ENCODE measurements at places on chromosomes 7 and 10. TPM values are rescaled to one million over a fixed set of nuclear protein-coding genes. Genes with fewer than 3 reads are reported as not detected.

LIPN gene
- total RNA-seq: not detected

TASOR2 gene
- 24.5 TPM for total RNA-seq

TAF6 gene
- 29.7 TPM for total RNA-seq

NODAL gene
- total RNA-seq: not detected

CCDC71L gene
- total RNA-seq: 24.4 TPM

GIMAP5 gene
- total RNA-seq: not detected

GOLGA7B gene
- total RNA-seq: 5.1 TPM

HOXA1 gene
- total RNA-seq: 3.9 TPM

ZNF3 gene
- 51.4 TPM for total RNA-seq

CLCN1 gene
- not detected for total RNA-seq

SLIT1 gene
- 0.03 TPM for total RNA-seq

GPER1 gene
- total RNA-seq: 2.5 TPM

CYP3A7 gene
- not detected for total RNA-seq

LIPF gene
- not detected for total RNA-seq

PFKP gene
- total RNA-seq: 971 TPM

OR9A2 gene
- total RNA-seq: not detected

DUSP5 gene
- total RNA-seq: 24.0 TPM

KCNK18 gene
- total RNA-seq: not detected

TMEM273 gene
- total RNA-seq: 8.9 TPM

CDK6 gene
- 34.8 TPM for total RNA-seq

VSTM4 gene
- total RNA-seq: 1.7 TPM

AQP1 gene
- not detected for total RNA-seq

POR gene
- 144 TPM for total RNA-seq

IDI2 gene
- not detected for total RNA-seq

KCTD7 gene
- 5.1 TPM for total RNA-seq

PLEKHA8 gene
- total RNA-seq: 19.3 TPM

TRIM74 gene
- total RNA-seq: not detected

CUBN gene
- total RNA-seq: 0.34 TPM

AGFG2 gene
- total RNA-seq: 20.0 TPM

BRAT1 gene
- 74.9 TPM for total RNA-seq

HOXA2 gene
- total RNA-seq: not detected

FXYD4 gene
- total RNA-seq: not detected

INA gene
- total RNA-seq: not detected

GPR26 gene
- total RNA-seq: not detected

PALD1 gene
- total RNA-seq: 1.6 TPM

ANKRD61 gene
- not detected for total RNA-seq

SNCG gene
- 315 TPM for total RNA-seq

CNPY1 gene
- not detected for total RNA-seq

SPAM1 gene
- not detected for total RNA-seq

NPTX2 gene
- total RNA-seq: 40.5 TPM

PLXDC2 gene
- total RNA-seq: 4.7 TPM

LIPJ gene
- total RNA-seq: not detected

ANKRD7 gene
- 4.0 TPM for total RNA-seq

ASB10 gene
- not detected for total RNA-seq

SH2D4B gene
- not detected for total RNA-seq

HNRNPA2B1 gene
- total RNA-seq: 167 TPM

MSMB gene
- total RNA-seq: not detected

DNAJC30 gene
- total RNA-seq: 10.7 TPM

EGR2 gene
- total RNA-seq: 0.03 TPM

CCDC136 gene
- total RNA-seq: 2.7 TPM

UPK3B gene
- total RNA-seq: 2.5 TPM

COBL gene
- total RNA-seq: 1.3 TPM

All from Caki2 (cell line).